T-helper 2 cell (primary cell): ENCODE measurements at places on chromosomes 1 and 21.

DNA sequence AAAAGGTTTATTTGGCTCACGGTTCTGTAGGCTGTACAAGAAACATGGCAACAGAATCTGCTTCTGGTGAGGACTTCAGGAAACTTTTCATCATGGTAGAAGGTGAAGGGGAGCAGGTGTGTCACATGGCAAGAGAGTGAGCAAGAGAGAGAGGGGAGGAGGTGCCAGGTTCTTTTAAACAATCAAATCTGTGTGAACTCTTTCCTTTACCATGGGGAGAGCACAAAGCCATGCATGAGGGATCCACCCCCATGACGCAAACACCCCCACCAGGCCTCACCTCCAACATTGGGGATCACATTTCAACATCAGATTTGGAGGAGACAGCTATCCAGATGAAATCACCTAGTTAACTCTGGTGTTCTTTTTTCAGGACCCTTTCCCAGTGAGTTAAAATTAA lies 103.6 kb downstream of the GALNT2 start:
- no peak for DNase-seq

DNA sequence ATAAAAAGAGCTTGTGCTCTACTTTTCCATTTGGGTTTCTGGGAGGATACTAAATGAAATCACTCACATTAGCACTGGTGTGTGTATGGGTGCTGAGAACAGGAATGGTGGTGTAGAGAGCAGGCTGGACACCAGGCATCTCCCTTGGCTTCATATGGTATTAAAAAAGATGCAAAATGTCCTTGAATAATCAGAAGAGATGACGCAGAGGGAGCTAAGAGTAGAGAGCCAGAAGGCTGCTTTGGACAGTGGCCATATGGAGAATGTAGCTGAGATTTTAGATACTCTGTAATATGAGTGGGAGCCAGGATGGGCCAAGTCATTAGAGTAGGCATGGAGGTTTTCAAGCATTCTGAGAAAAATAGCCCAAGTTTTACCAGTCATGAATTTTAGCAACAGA lies 112.3 kb upstream of the ZRANB2 start:
- no peak for DNase-seq

DNA sequence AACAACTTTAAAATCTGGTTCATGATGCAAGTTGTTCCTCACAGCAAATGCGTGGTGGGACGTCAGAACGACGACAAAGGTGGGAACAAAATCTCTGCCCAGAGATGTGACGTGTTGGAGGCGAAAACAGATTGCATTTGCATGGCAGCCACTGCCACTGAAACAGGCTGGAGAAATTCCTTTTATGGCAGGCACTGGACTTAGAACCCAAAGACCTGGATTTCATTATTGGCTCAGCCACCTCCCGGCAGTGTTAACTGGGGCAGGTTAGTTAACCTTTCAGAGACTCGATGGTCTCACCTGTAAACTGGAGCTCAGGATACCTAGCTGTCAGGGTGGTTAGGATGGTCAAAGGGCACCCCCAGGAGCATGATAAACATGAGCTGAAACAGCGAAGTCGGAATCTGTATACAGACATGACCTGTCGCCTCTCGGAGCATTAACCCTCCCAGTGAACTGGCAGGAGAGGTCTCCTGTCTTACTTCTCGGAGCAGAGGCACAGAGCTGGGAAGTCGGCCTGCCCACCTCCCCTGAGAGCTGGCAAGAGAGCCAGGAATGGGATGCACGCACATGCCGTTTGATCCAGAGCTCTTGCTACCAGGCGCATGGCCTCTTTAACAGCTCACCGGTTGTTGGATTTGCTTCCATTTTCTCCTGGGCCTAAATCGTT lies 59.2 kb upstream of the TARBP1 start:
- no peak for DNase-seq

GRCh38 chr21:42411891-42412635 lies 8.4 kb downstream of the UBASH3A start:
- DNase-seq, result no peak

DNA sequence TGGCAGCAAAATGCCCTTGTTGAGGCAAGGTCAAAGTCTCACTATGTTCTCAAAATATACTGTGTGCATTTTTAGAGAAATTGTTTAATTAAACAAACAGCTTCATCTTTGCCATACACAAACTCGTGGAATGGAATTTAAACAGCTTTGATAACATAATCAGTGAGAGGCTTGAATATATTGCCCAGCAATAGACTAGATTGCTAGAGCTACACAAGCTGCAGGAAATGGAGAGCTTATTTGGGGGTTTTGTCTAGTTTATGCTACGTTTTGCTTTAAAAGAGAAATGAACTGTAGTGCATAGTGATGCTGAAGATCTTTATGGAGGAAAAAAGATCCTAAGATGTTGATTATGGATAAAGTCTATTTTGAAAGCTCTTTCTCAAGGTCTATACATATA lies 166.8 kb upstream of the HMCN1 start:
- DNase-seq, result no peak

GRCh38 chr1:59737638-59738037 lies 77.1 kb upstream of the HOOK1 start:
- no peak for DNase-seq

DNA sequence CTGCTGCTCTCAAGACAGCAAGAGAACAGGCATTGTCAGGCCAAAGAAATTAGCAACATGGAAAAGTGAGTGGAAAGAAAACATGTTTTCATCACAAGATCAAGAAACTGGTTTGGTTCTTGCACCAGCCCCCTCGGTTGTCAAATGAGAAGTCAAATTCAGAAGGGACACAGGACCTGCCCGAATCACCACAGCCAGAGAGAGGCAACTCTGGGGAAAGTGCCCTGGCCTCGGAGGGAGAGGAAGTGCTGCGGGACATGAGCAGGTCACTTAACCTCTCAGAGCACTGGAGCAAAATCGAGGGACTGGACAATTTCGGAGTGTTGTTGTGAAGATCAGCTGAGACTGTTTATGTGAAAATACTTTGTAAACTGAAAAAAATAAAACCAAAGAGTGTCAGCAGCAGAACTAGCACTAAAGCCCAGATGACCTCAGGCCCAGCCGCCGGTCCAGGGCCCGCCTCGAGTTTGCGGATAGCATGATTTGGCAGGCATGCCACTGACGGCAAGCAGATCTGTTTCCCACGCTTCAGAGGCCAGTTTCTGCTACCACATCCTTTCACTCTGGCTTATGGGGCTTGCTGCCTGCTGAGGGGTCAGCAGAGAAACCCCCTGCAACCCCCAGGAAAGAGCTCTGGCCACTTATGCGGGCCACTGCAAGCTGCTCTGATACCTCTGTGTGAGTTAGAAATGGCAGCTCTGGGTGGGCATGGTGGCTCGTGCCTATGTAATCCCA lies 32.1 kb downstream of the CD247 start:
- no peak for DNase-seq

DNA sequence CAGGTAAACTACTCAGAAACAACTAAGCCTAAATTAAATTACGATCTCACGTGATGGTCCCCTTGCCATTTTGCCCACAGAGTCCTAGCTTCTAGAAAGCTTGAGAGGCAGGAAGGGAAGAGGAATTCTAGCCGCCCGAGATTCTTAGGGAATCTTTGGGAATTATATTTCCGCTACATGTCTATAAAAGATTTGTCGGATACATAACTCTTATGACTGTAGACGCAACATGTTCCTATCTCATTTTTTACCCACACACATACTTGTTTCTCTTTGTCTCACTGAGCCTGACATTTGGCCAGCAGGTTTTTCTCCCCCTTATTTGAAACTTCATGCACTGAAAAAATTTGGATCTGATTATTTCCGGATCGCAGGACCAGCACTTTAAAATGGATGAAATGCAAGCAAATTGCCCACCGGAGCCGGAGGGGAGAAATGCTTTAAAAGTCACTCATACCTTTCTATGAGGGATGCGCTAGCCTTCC lies 5.5 kb downstream of the GLIS1 start:
- DNase-seq, result no peak
